SJCRH30 (cell line): ENCODE measurements at places on chromosomes 5 and 9.

- DNase-seq: no peak
Measured at GRCh38 chr5:168647083-168647482, 67.9 kb upstream of the PANK3 start.

- no peak for DNase-seq
Measured at GRCh38 chr9:14311956-14312685, 1.8 kb downstream of the NFIB start.

- DNase-seq: no peak
Measured at GRCh38 chr5:98929710-98930298, 997 bp upstream of the CHD1 start.

DNA sequence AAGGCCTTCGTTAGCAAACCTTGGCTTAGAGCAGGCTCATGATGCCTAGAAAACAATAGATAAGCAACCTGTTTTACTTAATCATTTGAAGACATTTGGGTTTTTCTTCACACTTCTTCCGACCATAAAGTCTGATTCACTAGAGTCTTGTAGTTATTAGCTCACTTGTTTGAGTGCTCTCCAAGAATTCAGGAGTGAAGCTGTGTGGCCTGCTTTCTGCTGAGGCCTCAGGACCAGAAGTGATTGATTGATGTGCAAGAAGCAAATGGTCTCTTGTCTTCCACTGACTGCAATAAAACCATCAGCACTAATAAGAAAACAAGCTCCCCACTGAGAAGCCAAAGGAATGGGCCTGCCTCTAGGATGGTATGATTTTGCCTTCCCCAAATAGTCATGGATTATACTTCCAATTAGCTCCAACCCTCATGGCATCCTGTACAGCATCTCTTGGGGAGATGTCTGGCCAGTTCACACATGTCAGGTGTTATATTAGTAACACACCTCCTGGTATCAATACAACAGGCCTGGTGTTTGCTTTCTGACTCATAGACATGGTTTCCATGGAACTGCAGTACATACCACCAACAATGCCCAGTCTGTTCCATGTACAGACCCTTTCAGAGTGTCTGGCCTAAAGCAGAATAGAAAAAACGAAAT lies 317.6 kb downstream of the CWC27 start:
- DNase-seq: no peak

GRCh38 chr9:72665421-72665820 lies 144.0 kb downstream of the TMC1 start:
- DNase-seq: no peak

- no peak for DNase-seq
Measured at GRCh38 chr5:33272288-33272687, 168.5 kb upstream of the TARS1 start.

DNA sequence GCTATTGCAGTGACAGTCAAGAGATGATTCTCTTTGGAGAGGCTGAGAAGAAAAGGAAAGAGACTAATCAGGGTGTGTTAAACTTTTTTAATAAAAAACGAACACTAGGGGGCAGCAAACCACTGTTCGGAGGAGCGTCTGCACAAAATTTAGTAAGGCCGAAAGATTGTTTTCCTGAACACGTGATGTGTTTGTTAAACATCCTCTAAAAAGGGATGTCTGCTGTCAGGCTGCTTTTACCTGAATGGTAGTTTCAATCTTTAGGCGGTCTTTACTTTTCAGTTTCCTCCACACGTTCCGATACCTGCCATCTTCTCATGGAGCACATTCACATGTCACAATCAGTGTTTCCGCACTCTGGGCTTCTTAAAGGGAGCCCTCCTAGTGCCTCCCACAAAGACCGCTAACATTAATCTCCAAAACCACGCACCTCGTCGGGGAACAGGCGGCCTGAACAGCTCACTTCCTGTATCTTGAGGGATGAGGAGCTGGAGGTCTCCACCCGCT lies 125.2 kb downstream of the GPBP1 start:
- peak; percentile 85 for DNase-seq

- no peak for DNase-seq
Measured at GRCh38 chr5:135490245-135491037, 38.3 kb upstream of the TIFAB start.

DNA sequence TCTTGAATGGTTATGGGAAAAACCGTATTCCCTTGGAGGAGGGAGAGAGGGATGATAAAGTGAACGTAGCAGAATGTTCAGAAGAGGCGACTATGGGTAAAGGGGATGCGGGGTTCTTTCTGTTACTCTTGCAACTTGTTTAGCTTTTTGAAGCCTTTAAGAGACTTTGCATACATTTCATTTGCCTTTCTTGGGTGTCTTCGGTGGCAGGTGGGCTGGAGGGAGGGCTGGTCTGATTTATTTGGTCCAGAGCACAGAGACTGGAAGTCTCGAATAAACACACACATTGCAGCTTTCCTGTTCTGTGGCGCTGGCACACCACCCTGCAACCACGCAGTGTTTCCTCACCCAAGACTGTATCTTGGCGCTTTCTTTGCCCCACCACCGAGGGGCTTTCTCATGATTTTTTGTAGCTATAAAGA lies 23.2 kb downstream of the TTF1 start:
- no peak for DNase-seq

GRCh38 chr9:89748831-89749499 lies 144.2 kb downstream of the GADD45G start:
- no peak for DNase-seq

GRCh38 chr5:71778678-71779276 lies 59.7 kb downstream of the CARTPT start:
- DNase-seq: peak; percentile 23

DNA sequence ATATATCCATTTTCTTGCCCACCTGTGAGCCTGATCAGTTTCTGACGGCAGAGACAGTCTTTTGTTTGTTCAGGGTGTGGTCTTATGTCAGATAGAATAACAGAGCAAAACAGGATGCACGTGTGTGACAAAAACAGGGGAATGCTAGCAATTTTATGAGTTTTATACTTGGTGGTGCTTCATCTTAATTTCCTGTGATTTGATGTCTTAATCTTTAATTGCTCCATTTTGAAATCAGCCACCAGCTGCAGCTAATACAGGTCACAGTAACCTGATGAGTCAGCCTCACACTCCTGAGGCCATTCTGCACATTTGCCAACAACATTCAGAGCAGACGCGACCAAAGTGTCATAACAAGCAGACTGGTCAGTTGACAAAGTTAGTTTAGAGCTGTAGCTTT lies 42.3 kb upstream of the JMY start:
- no peak for DNase-seq

DNA sequence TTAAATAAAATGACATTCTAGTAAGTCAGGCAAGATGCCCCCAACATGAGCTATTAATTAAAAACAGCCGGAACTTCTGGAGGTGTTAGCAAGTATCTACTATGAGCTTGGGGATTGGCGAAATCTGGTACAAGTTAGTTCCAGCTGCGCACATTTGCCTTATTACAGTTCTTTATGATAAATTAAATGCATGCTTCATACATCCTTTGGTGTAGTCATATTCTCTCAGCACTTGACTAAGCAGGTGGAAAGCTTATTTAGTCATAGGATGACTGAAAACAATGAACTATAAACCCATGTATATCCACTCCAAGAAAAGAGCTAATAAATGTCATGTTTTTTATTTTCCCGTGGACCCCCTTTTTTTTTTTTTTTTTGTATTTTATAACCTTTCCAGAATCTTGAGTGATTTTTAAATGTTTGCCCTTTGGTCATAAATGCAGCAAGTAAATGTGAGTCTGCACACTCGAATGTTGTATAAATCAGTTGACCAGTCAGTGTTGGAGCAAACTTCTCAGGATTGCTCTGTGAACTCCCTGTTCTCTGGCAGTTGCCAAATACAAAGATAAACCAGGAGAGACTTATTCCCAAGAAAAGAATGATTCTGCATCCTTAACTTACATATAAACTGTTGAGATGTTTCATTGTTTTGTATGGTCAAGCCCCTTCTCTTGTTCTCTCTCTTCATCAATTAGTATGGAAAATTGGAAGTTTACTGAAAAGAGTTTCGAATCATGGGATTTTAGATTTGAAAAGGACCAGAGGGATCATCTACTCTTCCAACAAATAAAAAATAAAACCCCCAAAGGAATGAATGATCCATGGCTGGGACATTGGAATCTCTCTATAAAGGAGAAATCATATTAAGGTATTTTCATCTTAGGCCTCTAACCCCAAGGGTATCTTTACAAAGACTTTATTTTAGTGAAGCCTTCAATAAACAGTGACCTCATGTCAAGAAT lies 38.3 kb downstream of the PIK3R1 start:
- no peak for DNase-seq

- DNase-seq: no peak
Measured at GRCh38 chr9:72471096-72471495, 50.3 kb upstream of the TMC1 start.

GRCh38 chr9:72297516-72297915 lies 67.5 kb downstream of the ZFAND5 start:
- no peak for DNase-seq

DNA sequence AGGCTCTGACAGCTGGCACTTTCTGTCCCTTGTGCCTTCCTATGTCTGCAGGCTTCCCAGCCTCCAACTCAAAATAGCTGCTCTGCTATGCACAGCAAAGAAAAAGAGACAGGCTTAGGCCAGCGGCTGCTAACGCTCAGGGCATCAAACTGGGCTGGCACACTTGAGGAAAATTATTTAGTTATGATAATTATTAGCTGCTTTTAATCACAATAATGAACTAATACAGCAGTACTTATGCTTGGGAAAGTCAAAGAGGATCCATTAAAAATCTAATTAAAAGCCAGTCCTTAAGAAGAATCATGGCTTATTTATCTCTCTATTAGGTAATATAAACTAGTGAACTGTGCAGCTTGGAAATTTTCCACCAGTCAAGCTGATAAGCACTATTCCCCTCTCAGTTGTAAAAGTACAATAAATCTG lies 233.2 kb downstream of the SLIT3 start:
- DNase-seq: no peak

GRCh38 chr9:36893911-36894310 lies 140.2 kb downstream of the PAX5 start:
- DNase-seq: no peak

DNA sequence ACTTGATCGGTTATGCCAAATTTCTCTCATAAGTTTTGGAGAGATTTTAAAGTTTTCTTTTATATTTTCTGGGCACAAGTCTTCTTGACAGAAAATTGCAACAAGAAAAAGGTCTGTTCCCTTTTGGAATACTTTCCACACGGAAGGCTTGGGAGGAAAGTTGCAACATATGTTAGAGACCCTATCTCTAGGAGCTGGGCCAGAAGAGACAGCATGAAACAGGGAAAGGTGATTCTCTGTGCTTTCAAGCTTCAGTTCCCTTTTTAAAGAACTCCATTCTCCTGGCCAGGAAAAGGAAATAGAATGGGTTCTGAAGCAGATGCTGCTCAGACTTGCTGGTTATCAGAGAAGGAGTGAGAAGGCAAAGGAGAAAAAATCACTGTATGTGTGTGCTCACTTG lies 368.3 kb downstream of the SPATA31D1 start:
- no peak for DNase-seq

DNA sequence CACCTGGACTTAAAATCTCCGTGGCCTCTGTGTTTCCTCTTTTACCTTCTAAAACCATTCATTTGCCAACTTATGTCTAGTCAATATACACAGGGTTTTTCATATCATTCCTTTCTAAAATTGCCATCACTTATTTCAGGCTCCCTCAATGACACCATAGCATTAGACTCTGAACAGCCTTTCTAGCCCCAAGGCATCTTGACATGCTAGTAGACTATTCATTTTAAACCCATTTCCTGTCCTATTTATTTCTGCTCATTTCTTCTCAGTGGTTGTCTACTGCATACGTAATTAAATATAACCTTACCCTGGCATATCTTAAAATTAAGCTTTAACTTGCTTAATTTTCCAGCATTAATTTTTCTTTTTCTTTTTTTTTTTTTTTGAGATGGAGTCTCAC lies 83.2 kb downstream of the PHAX start:
- no peak for DNase-seq

- peak; percentile 68 for DNase-seq
Measured at GRCh38 chr9:92191801-92192200, 76.6 kb upstream of the SPTLC1 start.

DNA sequence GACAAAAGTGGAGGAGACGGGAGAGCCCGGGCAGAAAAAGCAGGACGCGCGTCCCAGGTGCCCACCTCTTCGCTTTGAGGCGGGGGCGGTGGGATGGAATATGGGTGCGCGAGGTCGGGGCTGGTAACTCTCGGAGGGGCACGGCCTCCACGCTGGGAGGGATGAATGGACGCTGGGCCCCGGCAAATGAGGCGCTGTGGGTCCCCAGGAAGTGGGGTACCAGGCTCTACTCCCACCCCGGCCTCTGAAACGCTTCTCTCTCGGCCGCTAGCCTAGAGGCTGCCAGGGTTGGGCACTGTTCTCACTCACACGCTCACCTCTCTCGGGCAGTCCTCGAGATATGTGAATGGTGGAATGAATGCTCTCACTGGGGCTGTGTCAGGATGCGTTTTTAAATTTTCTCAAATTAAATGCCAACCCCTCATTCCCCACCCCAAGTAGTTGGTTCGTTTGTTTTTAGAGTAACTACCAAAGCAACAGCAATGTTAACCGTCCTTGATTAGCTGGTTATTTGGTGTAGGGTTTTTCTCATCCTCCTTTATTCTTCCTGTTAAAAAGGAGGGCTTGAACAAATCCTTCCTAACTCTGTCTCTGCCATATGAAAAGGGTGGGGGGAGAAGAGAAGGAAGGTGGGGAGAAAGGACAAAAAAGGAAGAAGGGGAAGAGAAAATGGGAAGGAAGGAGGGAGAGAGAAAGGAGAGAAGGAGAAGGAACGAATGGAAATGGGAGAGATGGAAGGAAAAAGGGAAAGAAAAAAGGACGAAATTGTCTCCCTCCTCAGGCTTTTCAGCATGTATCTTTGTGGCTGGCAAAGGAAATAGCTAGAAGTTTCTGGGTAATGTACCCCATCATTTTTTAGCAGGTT lies 1.3 kb upstream of the EBF1 start:
- DNase-seq: no peak

DNA sequence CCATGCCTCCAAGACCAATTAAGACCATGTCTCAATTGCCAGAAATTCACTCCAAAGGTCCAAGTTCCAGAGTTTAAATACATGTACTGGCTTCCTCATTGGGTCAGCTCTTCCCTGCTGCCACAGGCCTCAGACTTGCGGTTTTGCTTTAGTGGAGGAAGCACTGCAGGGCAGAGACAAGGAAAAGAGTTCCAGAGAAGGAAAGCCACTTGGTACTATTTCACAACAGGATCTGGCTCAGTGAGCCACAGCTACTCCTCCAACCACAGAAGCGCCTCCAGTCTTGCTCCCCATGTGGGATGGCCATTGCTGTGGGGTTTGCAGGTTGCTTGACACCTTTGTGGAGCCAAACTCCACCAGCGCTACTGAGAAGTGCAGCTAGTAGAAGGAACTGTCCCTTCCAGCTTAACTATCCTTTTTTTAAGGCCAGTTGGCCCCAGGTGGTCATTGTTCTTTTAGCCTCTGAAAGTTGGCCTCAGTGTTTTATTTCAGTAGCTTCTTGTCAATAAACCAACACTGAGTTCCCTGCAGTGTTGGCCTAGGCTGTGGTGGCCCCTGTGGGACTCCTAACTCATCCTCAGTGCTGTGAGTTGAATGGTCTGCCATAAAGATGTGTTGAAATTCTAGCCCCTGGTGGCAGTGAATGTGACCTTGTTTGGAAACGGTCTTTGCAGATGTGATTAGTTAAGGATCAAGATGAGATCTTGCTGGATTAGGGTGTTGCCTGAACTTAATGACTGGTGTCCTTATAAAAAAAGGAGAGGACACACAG lies 93.7 kb upstream of the DAP start:
- DNase-seq: no peak
